GM12891 (cell line): ENCODE measurements at places on chromosomes 3 and 15.

DNA sequence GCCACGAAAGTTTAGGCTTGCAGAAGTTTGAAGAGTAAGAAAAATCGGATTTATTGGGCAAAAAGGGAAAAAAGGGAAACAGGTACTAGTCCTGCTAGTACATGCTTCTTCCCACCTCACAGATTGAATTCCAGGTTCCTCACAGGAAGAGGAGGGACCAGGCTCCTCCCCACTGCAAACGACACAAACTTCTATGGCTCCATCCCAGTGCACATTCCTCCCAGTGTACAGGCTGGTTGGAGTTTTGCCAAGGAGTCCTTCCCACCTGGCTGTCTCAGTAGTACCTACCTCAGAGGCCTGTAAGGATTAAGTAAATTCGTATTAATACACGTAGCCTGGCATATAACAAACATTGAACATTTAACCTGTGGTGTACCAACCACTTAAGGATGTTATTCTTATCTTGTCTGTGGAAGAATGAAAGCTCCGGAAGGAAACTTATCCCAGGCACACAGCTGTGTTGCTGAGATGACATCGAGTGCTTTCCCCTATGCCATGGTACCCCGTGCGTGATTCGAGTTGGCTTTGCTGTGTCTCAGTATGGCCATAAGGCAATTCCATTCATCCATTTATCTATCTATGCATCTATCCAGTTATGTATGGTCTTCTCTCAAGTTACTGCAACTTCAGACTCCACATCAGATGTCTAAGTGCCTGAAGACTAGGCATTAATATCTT is 294.3 kb downstream of the LRTM1 start:
- DNase-seq, result no peak

- DNase-seq, result peak; percentile 32
Measured at GRCh38 chr3:11718637-11719405, 75.1 kb upstream of the VGLL4 start.

- DNase-seq, result no peak
Measured at GRCh38 chr3:107651782-107652181, 129.0 kb downstream of the BBX start.

- DNase-seq, result no peak
Measured at GRCh38 chr3:129061023-129061887, 676 bp downstream of the GP9 start.

- no peak for DNase-seq
Measured at GRCh38 chr3:197356741-197357140, 58.3 kb upstream of the DLG1 start.

GRCh38 chr3:54432975-54433374 is 310.6 kb downstream of the CACNA2D3 start:
- DNase-seq, result no peak

GRCh38 chr3:64600246-64600950 is 87.4 kb downstream of the ADAMTS9 start:
- DNase-seq, result no peak

GRCh38 chr3:13358051-13358450 is 62.1 kb downstream of the NUP210 start:
- DNase-seq, result no peak

DNA sequence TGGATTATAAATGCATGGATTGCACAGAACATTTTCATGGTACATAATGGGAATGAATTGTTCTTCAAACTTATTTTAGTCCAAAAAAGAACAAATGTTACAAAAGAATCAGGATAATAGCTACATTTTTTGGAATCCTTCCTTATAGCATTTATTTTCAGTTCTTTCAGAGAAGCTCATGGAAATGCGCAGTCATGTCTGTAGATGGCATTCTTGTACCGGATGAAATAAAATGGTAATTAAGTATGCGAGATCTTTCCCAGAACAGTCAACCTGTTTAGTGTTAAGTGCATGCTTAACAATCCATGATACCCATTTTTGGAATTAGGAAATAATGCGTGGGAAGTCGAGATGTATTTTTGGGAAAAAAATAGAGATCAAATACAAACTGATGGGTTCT is 38.2 kb upstream of the GOLGA8B start:
- no peak for DNase-seq

- no peak for DNase-seq
Measured at GRCh38 chr3:133277813-133278212, 122.0 kb upstream of the BFSP2 start.

DNA sequence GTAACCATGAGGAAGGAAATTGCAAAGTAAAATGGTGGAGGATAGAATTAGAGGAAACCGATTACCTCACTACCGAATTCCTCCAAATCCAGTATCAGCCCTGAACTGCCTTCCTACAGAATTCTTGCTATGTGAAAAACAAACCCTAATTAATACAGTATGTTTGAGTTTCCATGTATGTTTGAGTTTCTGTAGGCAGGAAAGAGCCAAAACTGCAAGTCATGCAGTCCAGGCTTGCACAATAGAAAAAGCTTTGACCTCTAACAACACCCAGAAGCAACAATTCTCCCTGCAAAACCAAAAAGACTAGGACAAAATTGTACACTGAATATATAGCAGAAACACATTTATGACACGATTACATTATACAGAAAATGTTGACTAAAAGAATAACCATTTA is 614.8 kb downstream of the DIPK2A start:
- DNase-seq, result no peak

GRCh38 chr15:60389261-60390077 is 8.3 kb downstream of the ANXA2 start:
- no peak for DNase-seq

- DNase-seq, result no peak
Measured at GRCh38 chr15:100601617-100602063, 344 bp downstream of the LINS1 start.
